Activated CD8-positive, alpha-beta T cell treated with anti-CD3 and anti-CD28 coated beads, Interleukin-2, amount 10 ng/mL, durations not matched to agents 7 days and 5 days (primary cell): ENCODE measurements at places on chromosomes 16 and 17. TPM values are rescaled to one million over a fixed set of nuclear protein-coding genes. Genes with fewer than 3 reads are reported as not detected.
A peak's percentile ranks its signal among the peaks of the same experiment; 100 is the strongest.

The ITGAD gene
- total RNA-seq: 0.68 TPM

DNA sequence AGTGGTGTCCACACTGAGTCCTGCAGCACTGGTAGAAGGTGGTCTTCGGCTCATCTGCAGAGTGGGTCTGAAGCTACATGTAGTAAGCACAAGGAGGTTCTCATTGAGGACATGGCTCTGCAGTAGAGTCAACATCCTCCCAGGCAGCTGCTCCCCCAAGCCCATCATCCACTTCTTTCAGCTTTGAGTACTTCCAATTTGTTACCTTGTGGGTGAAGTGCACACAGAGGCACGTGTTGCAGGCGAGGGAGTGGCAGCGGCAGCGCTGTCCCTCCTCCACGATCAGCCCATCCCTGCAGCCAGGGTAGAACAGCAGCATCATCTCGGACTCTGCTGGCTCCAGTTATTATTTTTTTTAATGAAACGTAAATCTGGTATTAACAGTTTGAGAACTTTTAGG is 1.8 kb upstream of the SSTR2 start:
- no peak for DNase-seq

GRCh38 chr16:15946257-15947044 is 3.0 kb upstream of the ABCC1 start:
- no peak for DNase-seq

The KRT27 gene
- not detected for total RNA-seq

DNA sequence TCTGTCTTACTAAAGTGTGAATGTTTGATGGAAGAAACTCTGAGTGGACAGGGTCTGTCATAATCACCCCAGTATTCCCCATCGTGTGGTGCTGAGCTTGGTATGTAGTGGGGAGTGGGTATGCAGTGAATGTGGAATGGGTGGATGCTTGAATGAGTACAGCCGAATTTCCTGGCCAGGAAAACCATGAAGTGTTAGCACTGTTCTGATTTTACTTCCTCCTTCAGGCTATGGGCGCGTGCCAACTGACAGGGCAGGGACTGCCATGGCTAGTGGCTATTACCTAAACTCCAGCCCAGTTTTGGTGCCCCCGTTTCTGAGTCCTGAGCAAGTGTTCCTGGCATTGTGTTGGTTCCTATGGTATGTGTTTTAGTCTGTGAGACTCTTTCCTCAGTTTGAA is 48.6 kb downstream of the PRKCA start:
- DNase-seq: no peak

- DNase-seq: no peak
These were observed 25.8 kb upstream of the GINS3 start for GRCh38 chr16:58366247-58367031.

The RAB11FIP4 gene
- total RNA-seq: 36.0 TPM

DNA sequence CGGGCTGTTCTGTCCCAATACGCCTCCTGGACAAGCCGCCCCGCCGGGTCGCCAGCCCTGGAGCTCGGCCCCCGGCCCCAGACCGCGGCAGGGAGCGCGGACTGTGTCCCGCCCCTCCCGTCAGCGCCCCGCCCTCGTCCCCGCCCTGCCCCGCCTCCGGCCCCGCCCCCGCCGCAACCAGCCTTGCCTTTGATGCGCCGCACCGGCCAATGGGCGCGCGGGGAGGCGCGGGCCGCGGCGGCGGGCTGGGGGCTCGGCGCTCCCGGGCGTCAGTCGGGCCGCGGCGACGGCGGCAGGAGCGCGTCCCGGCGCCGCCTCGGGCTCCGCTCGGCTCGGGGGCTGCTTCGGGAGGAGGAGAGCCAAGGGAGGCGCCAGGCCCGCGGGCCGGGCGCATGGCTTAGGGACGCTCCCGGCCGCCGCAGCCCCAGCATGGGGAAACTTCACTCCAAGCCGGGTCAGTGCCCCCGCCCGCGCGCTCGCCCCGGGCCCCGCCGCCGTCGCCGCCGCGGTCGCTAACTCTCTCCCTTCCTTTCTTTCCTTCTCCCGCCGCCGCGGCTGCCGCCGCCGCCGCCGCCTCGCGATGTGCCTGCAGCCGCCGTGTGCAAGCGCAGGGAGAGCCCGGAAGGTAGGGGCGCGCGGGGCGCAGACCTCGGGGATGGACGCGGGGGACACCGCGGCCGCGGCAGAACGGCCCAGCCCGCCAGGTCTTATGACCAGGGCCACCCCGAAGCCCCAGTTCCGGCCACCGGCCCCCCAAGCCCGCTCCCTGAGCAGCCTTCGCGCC is at the start of gene NKD1:
TSS of gene NKD1 (plus strand) at position 272 of the 784 bp plus-strand sequence. CDS start at position 430, 158 bp downstream.
- peak; percentile 69 for DNase-seq

- DNase-seq: peak; percentile 42
These were observed 5.0 kb upstream of the PVALEF start for GRCh38 chr17:81160306-81160705.

GRCh38 chr16:78307824-78308528 is 208.5 kb downstream of the WWOX start:
- no peak for DNase-seq

DNA sequence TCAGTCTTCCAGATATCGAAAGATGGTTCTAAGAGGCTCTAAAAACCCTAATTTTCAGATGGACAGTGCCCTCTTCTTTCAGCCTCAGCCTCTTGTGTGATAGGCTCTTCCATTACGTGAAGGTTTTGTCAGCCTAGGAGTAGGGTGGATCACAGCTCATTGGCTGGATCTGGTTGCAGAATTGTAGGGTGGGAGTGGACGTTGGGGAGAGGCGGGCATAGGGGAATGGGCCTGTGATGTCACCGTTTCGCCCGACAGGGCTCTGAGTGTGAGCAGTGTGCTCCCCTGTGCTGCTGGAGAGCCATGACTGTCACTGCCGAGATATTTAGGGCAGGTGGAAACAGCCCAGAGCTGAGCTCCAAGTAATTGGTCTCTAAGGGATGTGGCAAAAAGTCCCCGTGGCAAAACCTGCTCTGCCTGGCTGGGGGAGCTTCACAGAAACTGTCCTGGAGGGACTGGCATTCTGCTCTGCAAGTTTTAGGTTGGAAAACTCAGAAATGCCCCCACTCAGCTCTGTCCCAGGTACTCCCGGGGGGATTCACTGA is 6.2 kb upstream of the WFIKKN1 start:
- DNase-seq: no peak

DNA sequence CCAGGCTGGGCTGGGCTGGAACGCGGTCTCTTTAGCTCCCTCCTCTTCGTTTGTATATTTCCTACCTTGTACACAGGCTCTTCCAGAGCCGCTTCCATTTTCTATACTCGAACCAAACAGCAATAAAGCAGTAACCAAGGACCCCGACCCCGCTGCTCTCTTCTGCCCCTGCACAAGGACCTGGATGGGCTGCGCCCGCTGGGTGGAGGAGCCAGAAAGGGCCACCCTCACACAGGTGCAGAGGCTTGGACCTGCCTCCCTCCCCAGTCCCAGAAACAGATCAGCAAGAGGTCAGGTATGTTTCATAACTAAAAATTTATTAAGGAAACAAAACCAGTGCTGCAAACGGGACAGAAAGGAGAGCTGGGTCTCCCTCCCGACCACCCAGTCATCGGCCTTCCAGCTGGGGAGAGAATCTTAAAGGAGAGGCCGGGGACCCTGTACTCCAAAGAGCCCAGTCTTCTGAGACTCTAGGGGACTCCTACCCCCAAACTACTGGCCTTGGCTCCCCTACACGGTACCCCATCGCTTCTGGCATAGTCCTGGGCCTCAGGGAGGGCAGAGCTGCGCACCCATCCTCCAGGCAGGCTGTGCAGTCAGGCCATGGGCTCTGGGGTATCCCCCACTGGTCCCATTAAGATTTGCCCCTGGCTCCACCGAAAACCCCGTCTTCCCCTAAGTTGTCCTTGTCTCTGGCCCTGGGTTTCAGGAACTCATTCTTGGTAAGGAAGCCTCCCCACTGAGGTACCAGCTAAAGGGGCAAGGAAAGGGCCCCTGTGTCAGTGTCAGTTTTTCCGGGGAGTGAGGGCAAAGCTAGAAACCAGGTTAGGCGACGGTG is 4.9 kb downstream of the HIC1 start:
- no peak for DNase-seq

DNA sequence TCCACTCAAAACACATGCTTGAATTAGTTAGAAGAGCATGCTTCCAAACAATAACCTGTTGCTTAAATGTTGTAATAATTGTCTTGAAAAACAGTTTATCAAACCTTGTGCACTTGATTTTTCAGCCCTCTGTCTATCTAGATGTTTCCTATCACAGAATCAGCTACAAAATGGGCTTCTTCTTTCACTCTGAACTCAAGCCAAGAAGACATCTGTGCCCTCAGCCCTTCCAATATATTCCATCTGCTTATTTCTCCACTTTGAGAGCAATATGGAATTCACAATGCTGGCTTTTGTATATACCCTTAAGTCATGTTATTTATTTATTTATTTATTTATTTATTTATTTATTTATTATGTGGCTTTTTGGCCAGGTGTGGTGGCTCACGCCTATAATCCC is 234.2 kb downstream of the TOX3 start:
- no peak for DNase-seq

GRCh38 chr16:15854906-15855703 is 1.7 kb downstream of the MYH11 start:
- DNase-seq: no peak

DNA sequence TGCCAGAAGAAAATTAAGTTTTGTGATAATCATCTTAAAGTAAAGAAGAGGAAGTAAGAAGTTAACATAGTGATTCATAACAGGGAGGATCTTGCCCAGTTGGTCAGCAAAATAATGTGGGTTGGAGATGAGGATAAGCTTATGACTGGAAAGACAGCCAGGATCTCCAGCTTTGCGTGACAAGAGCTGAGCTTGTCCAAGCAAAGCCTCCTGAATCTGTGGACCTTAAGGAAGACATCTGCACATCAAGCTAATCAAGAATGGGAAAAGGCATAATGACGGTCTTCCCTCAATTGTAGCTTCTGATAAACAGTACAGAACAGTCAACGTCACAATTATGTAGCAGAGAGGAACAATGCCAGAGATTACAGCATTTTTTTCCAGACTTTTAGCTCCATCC is 744.7 kb upstream of the GOT2 start:
- no peak for DNase-seq

GRCh38 chr16:57834936-57835335 is 32.6 kb upstream of the KIFC3 start:
- DNase-seq: no peak

DNA sequence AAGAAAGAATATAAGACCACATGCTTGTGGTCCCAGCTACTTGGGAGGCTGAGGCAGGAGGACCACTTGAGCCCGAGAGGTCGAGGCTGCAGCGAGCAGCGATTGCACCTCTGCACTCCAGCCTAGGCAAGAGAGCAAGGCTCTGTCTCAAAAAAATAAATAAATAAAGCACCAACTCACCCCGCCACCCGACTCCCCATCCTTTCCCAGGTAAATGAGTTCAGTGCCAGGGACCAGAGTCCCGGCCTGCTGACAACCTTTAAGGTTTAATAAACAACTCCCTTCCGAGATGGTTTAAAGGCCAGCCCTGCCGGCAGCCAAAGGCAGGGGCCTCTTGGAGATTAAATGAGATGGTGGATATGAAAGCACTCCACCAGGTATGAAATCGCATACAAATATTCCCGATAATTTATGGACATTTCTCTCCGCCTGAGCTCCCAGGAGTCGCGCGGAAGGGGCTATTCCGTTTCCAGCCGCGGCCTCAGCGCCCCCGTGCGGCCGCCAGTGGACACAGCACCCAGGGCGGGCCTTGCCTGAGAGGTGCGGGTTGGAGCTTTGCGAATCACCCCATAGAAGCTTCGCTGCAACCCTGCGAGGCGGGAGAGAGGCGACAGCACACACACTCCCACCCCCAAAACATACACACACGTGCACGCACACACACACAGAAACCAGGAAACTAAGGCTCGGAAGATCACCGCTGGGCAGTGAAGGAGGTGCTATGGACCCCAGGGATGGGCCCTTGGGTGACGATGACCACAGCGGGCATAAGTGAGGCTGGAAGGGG is 4.0 kb upstream of the RPL38 start:
- DNase-seq: peak; percentile 76

The CIITA gene
- total RNA-seq: 23.6 TPM

The DRC7 gene
- total RNA-seq: 0.66 TPM

GRCh38 chr17:53313746-53314145 is 509.0 kb upstream of the KIF2B start:
- no peak for DNase-seq

GRCh38 chr17:4425398-4425797 is 8.3 kb upstream of the SPNS3 start:
- no peak for DNase-seq

The ASPA gene
- not detected for total RNA-seq

DNA sequence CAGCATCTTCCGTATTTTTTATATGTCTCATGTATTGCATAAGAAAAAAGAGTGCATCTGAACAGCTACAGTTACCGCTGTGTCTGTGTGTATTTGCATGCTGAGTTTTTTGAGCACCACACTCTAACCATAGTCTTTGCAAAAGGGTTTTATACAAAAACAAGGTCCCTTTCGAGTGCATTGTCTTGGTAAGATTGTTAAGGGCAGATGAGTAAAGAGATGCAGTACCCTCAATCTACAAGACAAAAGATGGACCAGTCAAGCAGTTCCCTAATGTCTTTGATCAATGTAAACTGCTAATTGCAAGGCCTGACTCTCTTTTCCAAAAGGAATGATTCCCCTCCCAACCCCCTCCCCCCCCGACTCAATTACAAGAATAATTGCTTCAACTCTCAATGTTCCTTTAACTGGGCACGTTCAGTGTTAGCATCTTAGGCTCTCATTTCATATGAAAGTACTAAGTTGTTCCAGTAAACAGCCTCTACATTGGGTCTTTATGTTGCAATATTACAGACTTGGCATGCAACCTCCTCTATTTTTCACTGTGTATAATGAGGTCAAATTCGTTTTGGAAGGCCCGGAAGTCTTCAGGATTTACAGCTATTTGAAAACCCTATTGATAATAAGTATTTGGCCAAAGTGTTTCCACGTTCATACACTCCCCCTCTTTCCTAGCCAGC is 471.4 kb upstream of the RBFOX1 start:
- DNase-seq: no peak

The GNG13 gene
- not detected for total RNA-seq

The EVI2A gene
- total RNA-seq: 40.4 TPM

- DNase-seq: no peak
These were observed 53.1 kb downstream of the CMIP start for GRCh38 chr16:81497690-81498089.

GRCh38 chr16:85449885-85450245 is 163.3 kb upstream of the GSE1 start:
- no peak for DNase-seq

DNA sequence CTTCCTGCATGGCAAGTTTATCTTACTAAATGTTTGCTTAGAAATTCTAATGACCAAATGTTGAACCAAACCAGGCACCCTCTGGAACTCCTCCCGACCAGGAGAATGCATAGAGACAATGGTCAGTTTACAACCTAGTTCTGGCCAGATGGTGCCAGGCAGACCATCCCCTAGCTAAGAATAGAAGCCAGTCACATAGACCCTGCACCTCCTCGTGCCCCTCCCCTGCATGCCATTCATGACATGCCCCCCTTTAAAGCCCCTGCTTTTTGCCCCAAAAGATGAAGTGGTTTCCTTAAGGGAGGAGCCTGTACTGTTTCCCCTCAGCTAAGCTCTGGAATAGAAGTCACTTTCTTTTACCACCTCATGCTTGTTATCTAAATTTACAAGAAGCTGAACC is 6.6 kb upstream of the CPHXL start:
- no peak for DNase-seq
